NCI-H146 (cell line): ENCODE measurements at places on chromosomes 5 and 9.

- no peak for DNase-seq
These were observed 187.1 kb upstream of the TBC1D2 start for GRCh38 chr9:98442541-98442940.

DNA sequence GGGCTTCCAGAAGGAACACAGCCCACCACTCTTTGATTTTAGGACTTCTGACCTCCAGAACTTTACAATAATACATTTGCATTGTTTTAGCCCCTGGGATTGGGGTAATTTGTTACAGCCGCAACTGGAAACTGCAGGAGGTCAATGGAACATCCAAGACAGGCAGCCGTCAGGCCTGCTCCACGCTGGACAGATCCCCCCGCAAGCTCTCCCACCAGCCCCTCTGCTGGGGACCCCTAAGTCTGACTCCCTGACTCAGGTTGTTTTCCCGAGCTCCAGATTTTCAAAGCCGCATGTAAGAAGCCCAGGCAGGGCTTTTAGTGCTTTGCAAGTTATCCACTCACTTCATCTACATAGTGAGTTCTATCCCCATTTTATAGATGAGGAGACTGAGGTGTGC is 127.6 kb downstream of the PAX5 start:
- DNase-seq, result no peak

DNA sequence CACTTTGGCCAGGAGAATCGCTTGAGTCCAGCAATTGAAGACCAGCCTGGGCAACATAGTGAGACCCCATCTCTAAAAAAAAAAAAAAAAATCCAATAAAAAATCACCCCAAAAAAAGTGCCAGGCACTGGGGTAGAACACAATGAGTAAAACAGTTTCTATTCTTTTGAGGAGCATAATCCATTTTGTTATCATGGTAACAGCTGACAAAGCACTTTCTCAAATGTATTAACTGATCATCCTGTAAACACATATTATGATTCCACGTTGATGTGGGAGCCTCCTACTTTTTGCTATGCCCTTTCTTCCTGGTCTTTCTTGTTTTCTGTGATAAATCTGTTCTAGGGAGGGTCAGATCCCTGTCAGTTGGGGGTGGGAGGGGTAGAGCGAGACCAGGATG is 20.7 kb upstream of the FAM13B start:
- no peak for DNase-seq

- DNase-seq, result no peak
These were observed 69.0 kb downstream of the MTAP start for GRCh38 chr9:21871256-21871975.

- no peak for DNase-seq
These were observed 340.6 kb upstream of the IRX4 start for GRCh38 chr5:2223303-2223702.

DNA sequence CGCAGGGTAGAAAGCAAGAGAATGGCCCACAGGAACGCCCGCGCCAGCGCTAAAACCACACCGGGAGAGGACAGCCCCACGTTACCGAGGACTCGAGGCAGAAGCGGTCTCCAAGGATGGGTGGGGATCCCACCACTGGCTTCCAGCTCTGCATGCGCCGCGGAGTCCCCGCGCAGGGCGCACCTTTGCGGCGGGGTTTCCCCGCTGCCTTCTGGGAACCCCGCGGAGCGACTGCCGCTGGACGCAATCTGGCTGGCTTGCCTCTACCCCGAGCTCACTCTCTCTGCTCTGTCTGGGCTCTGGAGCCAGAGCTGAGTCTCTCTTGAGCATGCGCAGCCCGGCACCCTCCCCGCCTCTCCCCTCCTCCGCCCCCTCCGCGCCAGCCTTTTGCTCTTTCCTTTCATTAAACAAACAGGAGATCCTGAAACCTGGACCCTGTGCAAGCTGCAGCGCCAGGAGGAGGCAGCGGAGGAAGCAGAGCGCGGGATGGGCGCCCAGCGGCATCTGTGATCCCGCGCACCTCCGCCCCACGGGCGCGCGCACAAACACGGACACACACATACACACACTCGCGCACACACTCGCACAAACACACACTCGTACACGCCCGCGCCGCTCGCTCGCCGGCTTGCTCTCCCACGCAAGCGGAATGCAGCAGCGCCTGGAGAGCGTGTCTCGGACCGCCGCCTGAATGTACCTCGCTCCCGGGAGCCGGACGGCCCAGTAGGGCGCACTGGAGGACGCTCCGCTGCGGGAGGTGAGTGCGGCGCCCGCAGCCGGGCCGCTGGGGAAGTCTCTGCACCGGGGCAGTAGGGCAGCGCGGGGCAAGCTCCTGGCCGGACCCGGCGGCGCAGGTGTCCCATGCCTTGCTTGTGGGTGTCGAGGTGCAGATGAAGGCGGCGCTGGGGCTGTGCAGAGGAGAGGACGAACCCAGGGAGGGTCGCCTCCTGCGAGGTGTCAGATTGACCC is at the start of gene PLPPR1:
Gene PLPPR1 (plus strand): TSS at position 382 of the 969 bp plus-strand sequence.
- peak; percentile 88 for DNase-seq

DNA sequence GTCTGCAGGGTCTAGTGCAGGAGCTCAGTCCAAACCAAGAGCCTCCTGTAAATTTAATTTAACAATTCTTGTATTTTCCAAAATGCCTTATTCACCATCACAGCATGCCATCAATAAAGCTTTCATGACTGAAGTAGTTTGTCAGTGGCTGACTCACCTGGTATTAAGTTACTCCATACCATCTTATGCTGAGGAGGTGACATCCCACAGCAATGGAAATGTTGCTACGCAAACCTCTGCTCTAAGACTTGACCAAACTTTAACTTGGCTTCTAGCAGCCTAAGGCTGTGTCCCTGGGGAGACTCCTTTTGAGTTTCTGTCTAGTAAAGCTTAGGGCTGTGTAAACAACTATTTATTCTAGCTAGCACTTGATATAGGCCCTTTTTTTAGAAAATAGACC is 1231.3 kb upstream of the CDH18 start:
- DNase-seq, result peak; percentile 3

DNA sequence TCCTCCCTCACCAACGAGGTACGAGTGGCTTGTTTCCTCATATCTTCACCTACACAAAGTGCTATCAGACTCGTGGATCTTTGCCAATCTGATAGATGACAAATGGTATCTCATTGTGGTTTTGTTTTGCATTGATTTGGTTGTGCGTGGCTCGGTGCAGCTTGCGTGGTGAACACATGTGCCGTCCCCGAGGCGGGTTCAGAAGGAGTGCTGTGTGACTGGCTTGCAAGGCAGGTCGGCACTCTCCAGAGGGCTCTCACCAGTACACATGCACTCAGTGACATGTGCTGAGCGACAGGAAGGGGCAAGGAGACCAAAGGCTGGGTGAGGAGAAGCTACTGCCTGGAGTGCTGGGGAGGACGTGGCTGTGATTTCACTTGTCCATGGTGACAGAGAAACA is 95.3 kb upstream of the PITX1 start:
- DNase-seq, result no peak

DNA sequence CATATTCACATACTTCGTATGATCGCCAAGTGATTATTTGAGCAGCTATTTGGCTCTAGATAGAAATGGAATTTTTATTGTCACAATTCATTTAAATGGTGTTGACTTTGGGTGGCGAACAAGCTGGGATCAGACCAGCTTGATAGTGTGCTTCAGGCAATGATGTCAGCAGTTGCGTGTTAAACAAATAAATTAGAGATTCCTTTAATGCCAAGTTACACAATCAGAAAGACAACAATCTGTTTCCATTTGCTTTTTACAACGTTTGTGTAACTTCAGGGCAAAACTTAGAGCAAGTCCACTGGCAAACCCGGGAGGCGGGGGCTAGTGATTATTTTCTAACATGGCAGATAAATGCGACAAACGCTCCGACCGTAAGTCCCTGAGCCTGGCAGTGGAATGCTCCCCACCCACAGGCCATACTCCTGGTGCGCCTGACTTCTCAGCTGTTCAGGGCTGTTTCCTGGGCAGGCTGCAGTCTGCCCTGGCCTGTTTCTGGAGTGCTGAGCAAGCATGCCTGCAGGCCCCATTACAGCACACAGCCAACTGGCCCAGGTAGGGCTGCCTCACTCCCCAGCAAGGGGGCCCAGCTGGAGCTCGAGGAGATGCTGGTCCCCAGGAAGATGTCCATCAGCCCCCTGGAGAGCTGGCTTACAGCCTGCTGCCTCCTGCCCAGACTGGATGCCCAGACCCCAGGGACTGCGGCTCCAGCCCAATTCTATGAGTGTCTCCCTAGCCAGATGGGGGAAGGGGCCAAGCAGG is 88.7 kb downstream of the BASP1 start:
- peak; percentile 46 for DNase-seq

DNA sequence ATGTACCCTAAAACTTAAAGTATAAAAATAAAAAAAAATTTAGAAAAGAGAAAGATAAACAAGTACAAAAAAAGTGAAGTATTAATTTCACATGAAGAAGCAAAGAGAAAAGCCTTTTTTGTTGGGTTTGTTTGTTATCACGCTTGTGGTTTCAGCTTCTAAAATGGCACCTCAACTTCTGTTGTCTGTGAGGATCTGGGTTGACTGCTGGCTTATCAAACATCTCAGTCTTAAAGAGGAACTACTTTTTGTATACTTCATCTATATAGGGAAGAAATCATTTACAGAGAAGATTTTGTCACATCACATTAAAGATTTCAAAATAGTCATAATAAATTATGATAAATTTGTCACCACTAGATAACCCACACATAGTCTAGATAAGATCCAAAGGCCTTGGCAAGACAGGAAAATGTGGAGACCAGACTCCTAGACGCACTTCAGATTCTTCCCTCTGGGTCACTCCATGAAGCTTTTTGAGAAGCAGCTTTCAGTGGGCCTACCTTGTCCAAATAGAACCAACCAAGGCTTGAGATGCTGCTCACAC is 8.8 kb upstream of the ADGRV1 start:
- no peak for DNase-seq

DNA sequence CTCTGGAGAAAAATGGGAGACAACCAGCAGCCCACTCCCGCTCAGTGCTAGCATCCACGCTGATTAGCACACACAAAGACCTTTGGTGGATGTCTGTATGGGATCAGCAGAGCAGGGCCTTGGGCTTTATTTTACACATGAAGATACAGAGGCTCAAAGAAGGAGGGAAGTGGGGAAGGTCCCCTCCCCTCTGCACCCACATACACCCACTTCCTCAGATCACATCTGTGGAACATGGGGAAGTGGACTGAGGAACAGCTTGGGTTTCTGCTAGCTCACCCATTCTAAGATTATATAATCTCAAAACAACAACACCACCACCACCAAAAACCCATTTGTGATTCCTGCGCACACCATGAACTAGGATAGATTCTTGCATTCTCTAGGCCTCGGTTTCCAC is 14.0 kb downstream of the GGTA1 start:
- no peak for DNase-seq

- no peak for DNase-seq
These were observed 256.8 kb upstream of the GRIN3A start for GRCh38 chr9:101995231-101995630.

DNA sequence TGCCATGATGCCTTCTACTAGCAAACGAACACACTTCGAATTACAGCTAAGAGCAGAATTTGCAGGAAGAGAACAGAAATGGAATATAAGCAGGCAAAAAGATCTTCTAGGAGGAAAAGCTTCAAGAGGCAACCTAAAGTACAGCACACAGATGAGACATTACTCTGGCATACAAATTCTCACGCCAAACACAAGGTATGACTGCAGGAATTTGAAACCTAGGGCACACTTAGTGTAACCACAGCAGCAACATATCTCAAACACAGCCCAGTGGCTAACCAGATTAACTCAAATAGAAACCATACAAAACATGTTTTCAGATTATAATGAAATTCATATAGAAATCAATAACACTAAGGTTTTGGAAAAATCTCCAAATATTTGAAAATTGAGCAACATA is 481.0 kb upstream of the RGMB start:
- DNase-seq, result no peak

- DNase-seq, result no peak
These were observed 111.3 kb upstream of the NR3C1 start for GRCh38 chr5:143514616-143515335.

- peak; percentile 27 for DNase-seq
These were observed 661 bp downstream of the NSMF start for GRCh38 chr9:137458194-137459151.

- no peak for DNase-seq
These were observed 892.1 kb downstream of the TLE1 start for GRCh38 chr9:80797101-80797829.

DNA sequence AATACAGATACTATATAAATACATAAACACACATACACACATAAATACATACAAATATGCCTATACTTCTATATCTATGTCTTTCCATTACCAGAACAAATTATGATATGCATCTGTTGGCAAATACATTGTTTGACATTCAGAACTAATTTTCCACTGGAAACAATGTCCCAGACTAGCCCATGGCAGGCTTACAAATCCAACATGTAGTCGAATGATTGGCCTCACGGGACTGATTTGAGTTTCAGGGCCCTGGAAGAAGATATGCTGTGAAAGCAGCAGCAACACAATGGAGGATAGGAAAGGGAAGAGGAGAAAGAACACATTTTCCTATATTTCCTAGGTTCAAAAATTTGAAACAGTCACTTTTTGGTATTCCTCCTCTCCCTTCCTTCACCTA is 881.1 kb upstream of the DMAC1 start:
- DNase-seq, result no peak

GRCh38 chr9:93896496-93897033 is 58.6 kb downstream of the BARX1 start:
- no peak for DNase-seq

DNA sequence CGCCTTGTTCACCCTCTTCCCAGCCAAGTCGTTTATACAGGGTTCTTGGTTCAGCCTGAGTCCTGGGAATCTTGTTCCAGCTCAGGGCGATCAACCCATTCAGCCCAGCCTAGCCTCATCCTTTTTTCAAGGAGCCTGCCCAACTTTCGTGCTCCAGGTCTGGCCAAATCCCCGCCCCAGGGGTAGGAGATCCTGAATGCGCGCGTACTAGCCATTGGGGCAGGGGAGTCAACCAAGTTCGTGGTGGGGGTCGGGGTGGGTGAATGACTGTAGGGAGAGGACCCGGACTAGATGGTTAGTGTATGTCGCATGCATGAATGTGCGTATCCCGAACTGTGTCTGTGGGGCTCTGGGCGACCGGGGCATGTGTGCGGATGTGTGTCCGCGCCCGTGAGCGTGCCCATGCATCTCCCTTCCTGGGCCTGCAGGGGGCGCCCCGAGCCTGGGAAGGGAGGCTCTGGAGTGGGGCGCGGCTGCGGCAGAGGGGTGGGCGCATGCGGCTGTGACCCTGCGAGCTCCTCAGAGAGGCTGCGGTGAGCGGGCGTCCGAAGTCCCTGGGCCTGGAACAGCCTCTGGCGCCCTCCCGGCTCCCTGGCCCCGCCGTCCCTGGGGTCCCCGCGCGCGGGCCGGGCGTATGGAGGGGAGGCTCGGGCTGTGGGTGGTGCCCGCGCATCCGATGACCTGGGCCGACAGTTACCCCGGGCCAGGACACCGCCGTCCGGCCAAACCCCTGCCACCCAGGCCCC is 8.7 kb downstream of the CCL21 start:
- DNase-seq, result peak; percentile 76
